ENCODE measurements at places on chromosomes 4 and X.

DNA sequence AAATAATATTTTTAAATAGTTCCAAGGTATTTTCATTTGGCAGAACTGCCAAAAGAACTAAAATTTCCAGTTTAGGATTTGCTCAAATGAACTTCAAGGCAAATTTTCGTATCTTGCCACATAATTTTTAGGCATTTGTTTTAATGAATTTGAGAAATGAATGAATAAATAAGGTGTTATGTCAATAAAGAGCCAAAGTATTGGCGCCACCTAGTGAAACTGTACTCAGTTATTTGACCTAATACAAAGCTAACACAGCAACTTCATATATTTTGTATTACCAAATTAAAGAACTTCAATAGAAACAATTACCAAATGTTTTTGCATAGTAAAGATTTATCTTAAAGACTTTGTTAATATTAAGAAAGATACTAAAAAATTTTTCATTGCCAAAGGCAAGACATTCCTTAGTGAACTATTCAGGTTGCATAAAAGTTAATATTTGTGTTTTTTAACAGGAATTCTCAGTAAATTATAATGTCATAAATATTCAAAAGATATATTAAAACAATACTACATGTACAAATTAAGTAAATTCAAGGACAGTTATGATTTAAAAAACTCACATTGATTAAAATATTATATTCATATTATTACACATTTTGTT is 50.3 kb downstream of the STPG2 start:
- no peak for DNase-seq

GRCh38 chr4:98932539-98932938 is 3.6 kb upstream of the EIF4E start:
- no peak for DNase-seq

- peak; percentile 26 for DNase-seq
Observed at GRCh38 chrX:9342561-9343051, 122.3 kb upstream of the TBL1X start.

DNA sequence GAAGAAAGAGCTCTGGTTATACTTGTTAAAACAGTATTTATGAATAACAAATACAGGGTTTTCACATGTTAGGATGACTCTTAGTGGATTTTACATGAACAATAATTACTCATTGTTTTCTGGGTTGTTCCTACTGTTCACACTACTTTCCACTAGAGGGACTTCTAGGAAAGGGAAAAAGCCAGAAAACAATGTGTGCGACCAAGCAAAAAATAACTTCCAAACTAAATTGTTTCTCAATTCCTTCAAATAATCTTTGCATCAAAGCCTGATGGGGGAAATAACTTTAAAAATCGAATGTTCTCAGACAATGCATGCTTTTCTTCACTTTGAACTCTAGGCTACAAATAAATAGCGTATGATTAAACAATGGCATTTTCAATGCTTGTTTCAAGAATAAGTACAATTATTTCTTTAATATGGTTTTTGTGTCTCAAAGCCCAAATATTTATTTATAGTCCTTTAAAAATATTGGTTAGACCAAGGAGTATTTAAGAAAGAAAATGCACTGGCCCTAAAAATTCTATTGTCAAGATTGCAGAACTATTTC is 72.1 kb upstream of the ETNPPL start:
- no peak for DNase-seq

GRCh38 chr4:111475001-111475400 is 670.3 kb upstream of the FAM241A start:
- no peak for DNase-seq

- DNase-seq, result no peak
Observed at GRCh38 chr4:11165052-11165451, 263.6 kb downstream of the HS3ST1 start.

GRCh38 chr4:72918362-72918761 is 151.2 kb downstream of the COX18 start:
- DNase-seq, result no peak

DNA sequence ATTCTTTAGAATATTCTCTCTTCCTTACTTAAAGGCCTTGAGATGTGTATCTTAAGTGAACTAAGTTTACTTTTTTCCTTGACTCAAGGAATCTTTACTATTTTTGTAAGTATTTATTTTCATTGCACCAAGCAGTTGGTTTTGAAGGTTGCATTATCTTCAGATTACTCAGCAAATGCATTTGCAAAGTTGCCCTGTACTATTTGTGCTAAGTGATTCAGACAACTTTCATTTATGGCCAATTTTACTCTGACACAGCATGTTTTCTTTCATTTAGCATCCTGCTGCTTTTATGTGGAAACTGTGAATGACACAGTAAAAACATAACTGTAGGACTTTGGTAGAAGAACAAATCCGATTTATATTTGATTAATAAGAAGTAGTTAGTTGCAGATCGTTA is 191.0 kb downstream of the CCSER1 start:
- no peak for DNase-seq

DNA sequence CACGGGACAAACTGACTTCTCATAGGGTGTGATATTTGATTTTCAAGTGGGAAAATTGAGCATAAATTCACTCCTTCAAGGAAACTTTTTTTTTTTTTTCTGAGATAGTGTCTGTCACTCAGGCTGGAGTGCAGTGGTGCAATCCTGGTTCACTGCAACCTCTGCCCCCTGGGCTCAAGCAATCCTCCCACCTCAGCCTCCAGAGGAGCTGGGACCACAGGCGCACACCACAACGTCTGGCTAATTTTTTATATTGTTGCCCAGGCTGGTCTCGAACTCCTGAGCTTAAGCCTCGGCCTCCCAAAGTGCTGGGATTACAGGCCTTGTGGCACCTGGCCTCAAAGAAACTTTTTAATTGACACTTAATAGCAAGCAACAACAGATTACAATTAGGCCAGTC is 13.8 kb downstream of the CLDN34 start:
- no peak for DNase-seq

DNA sequence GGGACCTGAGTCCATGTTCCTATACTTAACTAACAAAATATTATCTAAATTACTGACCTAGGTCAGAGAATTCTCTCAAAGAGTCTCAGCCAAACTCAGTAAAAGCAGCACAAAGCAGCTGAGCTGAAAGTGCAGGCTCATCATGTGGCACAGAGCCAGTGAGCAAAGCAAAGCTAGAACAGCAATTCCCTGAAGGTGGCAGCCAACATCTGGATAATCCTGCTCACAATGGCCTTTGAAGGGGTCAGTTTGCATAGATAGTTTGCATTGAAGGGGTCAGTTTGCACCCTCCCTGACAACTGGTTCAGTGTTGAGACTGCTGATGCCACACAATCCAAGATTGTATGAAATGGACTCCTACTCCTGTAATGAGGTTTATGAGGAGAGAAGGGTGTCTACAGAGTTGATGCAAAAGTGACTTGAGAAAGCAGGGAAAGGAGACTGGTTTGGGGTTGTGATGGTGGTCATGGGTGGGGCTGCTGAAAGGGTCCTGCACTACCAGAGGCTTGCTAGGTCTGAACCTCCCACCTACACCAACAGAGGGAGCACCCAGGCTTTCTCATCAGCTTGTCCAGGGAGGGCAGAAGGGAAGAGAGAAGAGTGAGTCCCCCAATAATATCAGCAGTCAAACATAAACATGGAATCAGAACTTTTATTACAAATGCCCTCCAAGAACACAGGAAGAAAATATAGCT is 39.7 kb downstream of the TRIM61 start:
- DNase-seq, result peak; percentile 21

- no peak for DNase-seq
Observed at GRCh38 chr4:81380437-81380836, 91.3 kb downstream of the RASGEF1B start.

GRCh38 chr4:82284475-82284857 is 89.3 kb downstream of the HNRNPD start:
- DNase-seq, result no peak

- DNase-seq, result no peak
Observed at GRCh38 chr4:8185295-8185694, 13.8 kb upstream of the SH3TC1 start.

DNA sequence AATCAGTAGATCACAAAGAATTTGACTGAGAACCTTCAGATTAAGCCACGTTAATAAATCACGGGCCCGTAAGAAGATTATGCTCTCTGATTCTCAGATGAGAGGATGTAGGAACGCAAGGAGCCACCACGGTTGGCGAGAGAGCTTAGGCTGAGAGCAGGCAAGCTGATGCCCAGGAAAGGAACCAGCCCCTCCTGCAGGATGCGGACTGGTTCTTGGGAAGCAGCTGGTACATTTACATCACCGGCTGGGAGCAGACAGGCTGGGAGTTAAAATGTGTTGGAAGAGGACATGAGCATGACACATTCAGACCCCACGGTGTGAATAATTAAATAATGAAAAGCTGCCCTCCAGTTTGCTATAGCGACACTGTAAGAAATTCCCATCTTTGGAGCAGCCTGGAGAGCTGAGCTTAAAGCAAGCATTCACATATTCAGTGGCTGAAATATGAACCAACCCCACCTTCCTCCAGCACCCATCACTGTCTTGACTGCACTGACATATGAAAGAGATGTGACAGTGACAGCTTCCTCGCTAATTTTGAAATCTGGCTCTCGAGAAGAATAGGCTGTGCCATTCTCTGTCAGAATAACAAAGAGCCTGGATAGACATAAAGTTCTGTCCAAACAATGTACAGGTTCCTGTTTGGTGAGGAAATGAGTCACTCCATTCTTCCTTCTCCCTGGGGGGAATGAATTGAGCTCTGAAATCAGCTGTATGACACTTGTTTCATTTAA is 33.1 kb downstream of the LNX1 start:
- DNase-seq, result peak; percentile 72

GRCh38 chrX:625137-625691 is 5.4 kb upstream of the SHOX start:
- DNase-seq, result no peak

DNA sequence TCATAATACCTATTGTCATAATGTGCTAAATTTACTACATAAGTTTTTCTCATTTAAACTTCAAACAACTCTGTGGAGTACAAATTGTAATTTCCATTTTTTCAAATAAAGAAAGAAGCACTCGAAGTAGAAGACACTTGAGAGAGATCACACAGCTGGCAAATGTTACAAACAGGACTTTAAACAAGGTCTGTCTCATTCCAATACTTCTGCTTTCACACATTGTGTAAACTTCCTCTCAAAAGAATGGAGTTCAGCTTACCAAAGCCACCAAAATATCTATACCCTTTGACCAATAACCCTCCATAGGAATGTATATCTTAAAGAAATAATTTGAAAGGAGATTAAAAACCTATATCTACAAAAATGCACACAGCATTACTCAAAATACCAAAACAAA is 88.3 kb downstream of the OPHN1 start:
- DNase-seq, result no peak

- no peak for DNase-seq
Observed at GRCh38 chr4:92264163-92264562, 39.6 kb upstream of the GRID2 start.

DNA sequence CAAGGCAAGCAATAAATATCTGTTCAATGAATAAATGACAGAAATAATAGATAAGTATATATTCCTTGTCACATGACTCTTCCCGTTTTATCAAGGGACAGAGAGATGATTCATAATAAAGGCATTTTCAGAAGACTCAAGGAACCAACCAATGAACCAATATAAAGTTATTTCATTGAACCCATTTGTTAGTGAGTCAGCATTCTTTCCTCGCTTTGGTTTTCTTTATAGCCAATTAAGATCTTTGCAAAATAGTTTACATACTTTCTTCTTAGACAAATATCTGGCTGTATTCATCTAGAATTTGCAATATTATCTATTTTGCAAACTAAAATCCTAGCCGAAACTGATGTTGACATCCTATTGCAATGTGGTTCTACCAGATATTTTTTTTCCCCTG is 269.4 kb downstream of the IL15 start:
- no peak for DNase-seq

- no peak for DNase-seq
Observed at GRCh38 chr4:167784826-167785225, 307.5 kb upstream of the ANXA10 start.

- DNase-seq, result no peak
Observed at GRCh38 chr4:164725066-164725465, 28.9 kb upstream of the SMIM31 start.

DNA sequence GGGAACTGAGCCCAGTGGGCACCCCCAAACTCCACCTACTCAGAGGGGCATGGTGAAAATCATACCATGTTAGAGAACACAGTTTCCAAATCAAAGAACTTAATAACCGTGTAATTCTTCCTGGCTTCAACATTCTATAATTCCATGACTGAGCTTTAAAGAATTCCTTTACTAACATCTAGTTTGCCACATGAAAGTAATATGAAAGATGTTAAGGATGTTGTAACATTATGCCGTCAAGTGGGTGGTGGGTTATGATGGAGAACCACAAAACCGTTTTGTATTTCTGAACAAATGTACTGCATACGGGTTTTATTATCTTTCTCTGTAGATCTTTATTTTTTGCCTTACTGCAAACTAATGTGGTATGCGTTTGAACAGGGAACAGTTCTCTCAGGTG is 549.0 kb upstream of the MAGEB2 start:
- DNase-seq, result no peak

Data from amygdala (tissue), 56 donors.